ENCODE measurements at places on chromosomes 4 and X. TPM values are rescaled to one million over a fixed set of nuclear protein-coding genes. Genes with fewer than 3 reads are reported as not detected.
A peak's percentile ranks its signal among the peaks of the same experiment; 100 is the strongest.

DNA sequence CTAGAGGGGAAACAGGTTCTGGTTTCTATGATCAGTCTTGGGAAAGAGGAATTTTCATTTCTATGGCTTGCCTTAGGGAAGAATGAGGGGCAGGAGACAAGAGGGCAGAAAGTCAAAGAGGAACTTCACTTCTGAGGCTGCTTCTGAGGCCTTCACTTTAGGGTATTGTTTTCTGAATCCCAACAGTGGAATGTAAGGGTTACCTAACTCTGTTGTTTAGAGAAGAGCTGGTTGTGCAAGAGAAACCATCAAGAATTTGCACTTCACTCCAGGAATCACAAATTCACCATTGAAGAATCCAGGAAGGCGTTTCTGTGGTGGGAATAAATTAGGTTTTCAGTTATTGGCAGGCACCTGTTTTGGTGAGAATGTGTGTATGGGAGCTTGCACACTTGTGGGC lies 126.7 kb upstream of the AMOT start:
- H3K36me3 ChIP-seq = no peaks in the 10 kb centered on the region
- H3K27ac ChIP-seq = no peak overlapping the region
- H3K4me1 ChIP-seq = no peaks in the 10 kb centered on the region
- peaks cover 11% of the 10 kb centered on the region for H3K27me3 ChIP-seq
- no peak overlapping the region for H3K4me3 ChIP-seq
- no peak for DNase-seq

The FGD1 gene
- total RNA-seq = 7.0 TPM

DNA sequence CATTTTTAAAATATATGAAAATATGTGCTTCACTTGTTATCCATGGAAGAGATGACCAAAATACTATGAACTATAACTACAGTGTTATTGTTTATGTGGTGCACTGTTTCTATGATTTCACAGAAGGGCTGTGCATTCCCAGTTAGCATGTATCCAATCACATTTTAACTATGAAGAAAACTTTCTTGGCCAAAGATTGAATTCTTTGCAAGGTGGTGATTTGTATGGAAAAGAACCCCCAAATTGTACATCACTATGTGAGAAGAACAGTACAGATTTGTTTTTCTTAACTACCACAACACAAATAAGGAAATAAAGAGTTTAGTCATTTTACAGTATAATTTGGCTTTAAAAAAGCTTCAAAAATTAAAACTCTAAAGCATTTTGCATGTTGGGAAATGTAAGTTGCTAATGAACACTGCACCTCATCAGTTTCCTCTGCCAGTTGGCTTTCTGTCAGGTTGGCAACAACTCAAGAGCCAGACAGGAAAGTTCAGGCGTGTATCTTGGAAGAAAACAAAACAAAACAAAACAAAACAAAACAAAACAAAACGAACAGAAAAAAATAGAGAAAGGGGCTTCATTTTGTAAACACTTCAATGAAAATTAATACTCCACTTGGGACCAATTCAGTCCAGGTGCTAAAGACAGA lies 237.0 kb downstream of the SCFD2 start:
- H3K36me3 ChIP-seq = no peaks in the 10 kb centered on the region
- no peak overlapping the region for H3K4me3 ChIP-seq
- peak; percentile 93 for DNase-seq
- H3K4me1 ChIP-seq = peaks cover 11% of the 10 kb centered on the region
- H3K27me3 ChIP-seq = no peaks in the 10 kb centered on the region

- H3K4me1 ChIP-seq = no peaks in the 10 kb centered on the region
- H3K27ac ChIP-seq = no peak overlapping the region
- no peak for DNase-seq
- no peaks in the 10 kb centered on the region for H3K27me3 ChIP-seq
- no peak overlapping the region for H3K4me3 ChIP-seq
- no peaks in the 10 kb centered on the region for H3K36me3 ChIP-seq
These were observed 262.2 kb downstream of the SPOCK3 start for GRCh38 chr4:166972071-166972470.

DNA sequence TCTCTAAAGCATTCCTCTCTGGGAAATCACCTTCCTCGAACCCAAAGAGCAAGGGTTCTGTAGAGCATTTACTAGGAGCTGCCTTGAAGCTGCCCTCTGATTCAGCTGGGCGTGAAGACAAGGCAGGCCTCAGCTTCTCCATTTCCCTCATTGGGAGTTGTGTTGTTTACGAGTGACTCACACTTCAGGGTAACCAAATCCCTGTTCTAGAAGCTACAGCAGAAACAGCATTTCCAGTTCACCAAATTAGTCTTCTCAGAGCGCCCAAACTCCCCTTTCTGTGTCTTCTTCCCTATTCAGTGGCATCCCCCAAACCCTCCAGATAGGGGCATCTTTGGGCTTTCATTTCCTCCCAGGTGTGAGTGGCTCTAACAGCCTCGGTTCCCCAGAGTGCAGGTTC lies 863 bp upstream of the XPNPEP2 start:
- H3K36me3 ChIP-seq = no peaks in the 10 kb centered on the region
- no peak overlapping the region for H3K4me3 ChIP-seq
- DNase-seq = peak; percentile 31
- peak overlapping the region; percentile 74 for H3K27ac ChIP-seq
- peaks cover 38% of the 10 kb centered on the region for H3K27me3 ChIP-seq

Measured in muscle of leg (tissue), 16 donors.